Activated naive CD4-positive, alpha-beta T cell (primary cell): ENCODE measurements at places on chromosomes 5 and 9.

DNA sequence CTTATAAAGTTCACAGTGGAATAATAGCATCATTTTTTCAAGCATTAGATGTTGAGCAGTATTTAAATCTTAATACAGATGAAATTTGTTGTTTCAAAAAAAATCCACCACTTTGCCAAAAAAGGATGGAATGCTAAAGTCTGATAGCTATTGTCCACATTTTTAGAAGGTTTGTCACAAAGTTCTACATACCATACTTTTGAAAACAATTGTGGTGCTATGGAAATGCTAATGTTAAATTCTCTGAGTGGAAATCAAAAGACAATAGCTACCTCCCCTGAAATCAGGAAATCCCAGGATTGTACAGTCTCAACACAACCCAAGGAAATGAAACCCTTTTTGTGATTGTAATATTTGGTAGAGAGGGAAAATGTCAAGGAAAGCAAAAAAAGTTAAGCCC is 19.3 kb upstream of the GRAMD2B start:
- DNase-seq: no peak

DNA sequence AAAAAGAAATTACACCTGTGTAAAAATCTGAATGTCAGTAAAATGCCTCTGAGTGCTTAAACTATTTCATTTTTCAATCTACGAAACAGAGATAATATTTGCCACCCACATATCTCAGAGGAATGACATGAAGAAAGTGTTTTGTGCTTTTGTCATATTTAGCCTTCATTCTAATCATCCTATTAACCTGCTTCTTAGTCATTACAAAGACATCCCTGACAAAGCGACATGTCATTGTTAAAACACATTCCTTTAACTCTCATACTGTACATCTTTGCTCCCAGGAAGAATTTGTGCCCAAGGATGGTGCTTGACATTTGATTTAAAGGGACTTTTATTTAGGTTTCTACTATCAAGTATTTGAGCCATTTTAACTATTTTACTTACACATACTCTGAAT is 275.9 kb downstream of the DMRTA1 start:
- DNase-seq: no peak

- no peak for DNase-seq
These were observed 80.9 kb upstream of the TYRP1 start for GRCh38 chr9:12612211-12612770.

- no peak for DNase-seq
These were observed 43.6 kb upstream of the ABCA1 start for GRCh38 chr9:104971511-104971910.

DNA sequence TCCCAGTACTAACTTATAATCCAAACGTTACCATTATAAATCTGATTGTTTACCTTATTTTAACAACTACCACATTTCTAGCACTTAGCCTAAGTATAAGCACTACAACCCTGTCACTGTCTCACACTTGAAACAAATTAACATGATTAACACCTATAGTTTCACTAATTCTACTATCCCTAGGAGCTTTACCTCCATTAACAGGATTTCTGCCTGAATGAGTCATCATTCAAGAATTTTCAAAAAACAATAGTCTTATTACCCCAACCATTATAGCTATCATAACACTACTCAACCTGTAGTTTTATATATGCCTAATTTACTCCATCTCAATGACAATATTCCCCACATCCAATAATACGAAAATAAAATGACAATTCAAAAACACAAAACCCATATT is 89.6 kb downstream of the INSL6 start:
- no peak for DNase-seq

DNA sequence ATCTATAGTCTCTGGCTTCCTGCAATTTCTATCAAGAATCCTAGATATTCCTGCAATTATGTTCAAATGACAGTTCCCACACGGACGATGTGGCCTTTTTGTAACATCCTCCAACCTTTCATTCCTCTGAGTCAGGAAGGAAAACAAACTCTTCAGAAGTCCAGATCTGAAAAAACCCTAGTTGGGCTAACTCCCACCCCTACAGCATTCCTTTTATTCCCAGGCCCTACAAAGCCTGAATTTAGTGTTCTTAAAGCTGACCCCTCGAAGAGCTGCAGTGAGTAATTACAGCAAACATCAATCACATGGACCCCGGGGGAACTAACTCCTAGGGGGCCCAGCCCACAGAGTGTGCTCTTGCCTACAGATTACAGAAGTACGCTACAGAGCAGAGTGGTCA is 99.7 kb downstream of the SERINC5 start:
- no peak for DNase-seq
